Activated CD4-positive, alpha-beta T cell treated with anti-CD3 and anti-CD28 coated beads, Interleukin-2, amount 50 U/mL, for 48 hours (primary cell): ENCODE measurements at places on chromosomes 3 and 15.

DNA sequence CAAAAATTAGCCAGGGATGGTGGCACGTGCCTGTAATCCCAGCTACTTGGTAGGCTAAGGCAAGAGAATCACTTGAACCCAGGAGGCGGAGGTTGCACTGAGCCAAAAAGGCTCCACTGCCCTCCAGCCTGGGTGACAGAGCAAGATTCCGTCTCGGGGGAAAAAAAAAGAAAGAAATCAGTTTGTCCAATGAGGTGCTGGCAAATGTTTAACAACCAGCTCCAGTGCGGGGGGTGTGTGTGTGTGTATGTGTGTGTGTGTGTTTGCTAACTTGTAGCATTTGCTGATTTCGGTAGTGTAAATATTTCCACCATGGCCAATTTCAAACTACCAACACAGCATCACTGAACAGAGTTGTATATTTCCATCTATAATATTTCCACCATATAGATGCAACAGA is 23.8 kb upstream of the IDH2 start:
- DNase-seq: no peak

DNA sequence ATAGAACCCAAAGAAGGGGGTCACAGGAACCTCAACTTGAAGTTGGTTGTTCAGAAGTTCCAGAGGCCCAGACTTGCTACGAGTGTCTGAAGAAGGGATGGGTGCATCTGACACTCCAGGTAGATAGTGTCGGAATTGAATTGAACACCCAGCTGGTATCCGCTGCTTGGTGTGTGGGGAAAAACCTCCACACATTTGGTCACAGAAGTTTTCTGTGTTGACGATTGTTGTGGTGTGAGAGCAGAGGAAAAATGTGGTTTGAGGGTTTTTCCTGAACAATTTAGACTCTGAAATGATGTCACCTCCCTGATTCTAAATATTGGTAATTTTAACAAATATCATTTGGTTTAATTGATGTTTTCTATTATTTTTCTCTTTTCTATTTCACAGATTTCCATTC is 218.8 kb upstream of the CTNNB1 start:
- DNase-seq: peak; percentile 40

GRCh38 chr3:186942168-186942567 is 11.8 kb downstream of the ST6GAL1 start:
- no peak for DNase-seq

- DNase-seq: no peak
Measured at GRCh38 chr15:68220967-68221366, 8.6 kb downstream of the CLN6 start.

GRCh38 chr15:97087006-97087741 is 756.7 kb downstream of the NR2F2 start:
- no peak for DNase-seq

DNA sequence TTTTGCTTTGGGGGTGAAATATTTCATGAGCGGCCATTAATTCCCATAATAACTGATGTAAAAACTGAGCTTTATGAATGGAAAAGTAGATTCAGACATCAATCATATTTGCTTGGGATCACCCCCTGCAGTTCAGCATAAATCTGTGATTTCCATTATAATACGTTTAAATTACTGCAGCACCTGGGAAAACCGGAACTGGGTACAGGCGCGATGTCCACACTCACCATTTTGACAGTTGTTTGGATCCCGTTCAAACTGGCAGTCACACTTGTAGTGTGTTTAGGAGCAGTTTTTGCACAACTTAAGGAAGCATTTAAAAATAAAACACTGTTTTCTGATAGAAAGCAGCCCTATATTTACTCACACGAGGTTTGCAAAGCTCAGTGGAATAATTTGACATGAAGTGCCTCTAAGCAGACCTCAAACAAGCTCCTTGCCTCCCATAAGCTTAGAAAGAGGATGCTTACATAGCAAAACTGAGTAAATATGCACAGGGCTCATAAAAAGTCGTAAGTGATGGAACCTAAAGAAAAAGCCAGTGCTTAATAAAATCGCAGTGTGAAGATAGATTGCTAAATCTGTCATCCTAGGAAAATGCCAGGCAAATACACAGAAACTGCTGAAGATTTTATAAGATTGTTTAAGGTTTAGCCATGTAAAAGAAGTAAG is 377.6 kb downstream of the PTPRG start:
- no peak for DNase-seq

DNA sequence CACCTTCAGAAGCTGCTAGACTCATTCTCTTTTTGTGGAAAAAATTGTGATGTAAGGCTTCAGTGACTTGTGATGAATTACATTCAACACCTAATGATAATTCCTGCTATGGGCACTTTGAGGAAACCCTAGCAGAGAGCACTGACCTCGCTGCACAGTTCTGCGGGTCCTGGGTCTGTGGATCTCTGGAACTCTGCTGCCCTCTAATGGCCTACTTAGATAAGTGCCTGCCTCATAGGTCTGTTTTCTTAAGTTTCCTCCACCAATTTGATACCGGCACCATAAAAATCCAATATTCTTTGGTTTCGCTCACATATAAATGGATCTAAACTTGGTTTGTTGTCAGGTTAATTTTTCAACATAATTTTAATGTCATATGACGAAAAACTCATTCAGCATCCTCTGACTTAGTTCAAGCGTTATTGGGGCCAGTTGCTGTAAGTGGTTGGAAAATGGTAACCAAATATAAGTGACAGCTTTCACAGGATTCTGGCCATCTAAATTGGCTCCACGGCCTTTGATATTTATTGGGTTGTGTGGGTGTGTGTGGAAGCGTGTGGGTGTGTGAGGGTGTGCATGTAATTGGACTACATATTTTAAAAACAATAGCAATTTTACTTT is 10.4 kb downstream of the SLITRK3 start:
- no peak for DNase-seq

- no peak for DNase-seq
Measured at GRCh38 chr3:63910891-63911290, 1.3 kb downstream of the SCAANT1 start.

- no peak for DNase-seq
Measured at GRCh38 chr3:115552007-115552406, 71.3 kb upstream of the GAP43 start.

DNA sequence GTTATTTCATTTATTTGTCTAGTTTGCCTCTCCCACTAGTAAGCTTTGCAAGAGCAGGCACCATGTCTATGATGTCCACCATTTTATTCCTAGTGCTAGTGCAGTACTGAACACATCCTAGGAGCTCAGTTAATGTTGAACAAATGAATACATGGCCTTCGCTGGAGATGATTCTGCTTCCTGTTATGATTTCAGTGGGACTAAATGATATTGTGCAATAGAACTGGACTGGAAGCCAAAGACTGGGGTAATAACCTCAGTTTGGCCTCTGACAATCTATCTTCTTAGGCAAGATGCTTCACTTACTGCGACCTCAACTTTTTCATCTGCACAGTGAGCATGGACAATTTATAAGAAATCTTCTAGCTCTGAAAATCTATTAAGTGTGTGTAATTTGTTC is 191.3 kb downstream of the ADAMTSL3 start:
- DNase-seq: no peak

- no peak for DNase-seq
Measured at GRCh38 chr15:29724026-29724425, 98.2 kb downstream of the TJP1 start.

GRCh38 chr15:96119734-96120133 is 210.8 kb upstream of the NR2F2 start:
- no peak for DNase-seq

DNA sequence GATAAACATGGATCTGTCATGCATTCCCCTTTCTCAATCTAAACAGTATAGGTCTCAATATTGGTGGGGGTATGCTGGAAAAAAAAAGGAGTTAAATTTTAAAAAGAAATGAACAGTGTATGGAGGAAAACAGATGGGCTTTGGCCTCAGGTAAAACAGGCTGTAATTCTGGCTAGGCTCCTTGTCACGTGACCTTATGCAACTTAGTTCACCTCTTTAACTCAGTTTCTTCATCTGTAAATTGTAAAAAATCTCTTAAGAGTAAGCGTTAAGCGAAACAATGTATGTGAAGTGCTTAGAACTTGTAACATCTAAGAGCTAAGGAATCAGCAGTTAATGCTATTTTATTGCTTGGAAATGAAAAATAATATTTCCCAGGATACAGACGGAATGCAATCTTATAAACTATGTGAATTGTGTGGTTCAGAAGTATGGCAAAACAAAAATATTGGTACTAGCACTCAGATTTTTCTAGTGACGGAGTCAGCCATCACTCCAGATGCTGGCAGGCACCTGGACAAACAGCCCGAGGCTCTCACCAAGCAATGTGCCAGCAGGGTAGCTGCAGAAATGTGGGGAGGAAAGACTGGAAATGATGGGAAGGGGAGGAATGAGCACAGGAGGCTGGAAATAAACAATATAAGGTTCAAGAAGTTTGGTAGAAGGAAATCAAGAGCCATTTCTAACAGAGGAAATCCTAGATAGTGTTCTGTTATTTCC is 172.8 kb downstream of the USP13 start:
- no peak for DNase-seq

- DNase-seq: no peak
Measured at GRCh38 chr3:46870651-46871050, 6.9 kb upstream of the PTH1R start.

GRCh38 chr3:53816425-53816824 is 29.8 kb downstream of the CHDH start:
- no peak for DNase-seq

DNA sequence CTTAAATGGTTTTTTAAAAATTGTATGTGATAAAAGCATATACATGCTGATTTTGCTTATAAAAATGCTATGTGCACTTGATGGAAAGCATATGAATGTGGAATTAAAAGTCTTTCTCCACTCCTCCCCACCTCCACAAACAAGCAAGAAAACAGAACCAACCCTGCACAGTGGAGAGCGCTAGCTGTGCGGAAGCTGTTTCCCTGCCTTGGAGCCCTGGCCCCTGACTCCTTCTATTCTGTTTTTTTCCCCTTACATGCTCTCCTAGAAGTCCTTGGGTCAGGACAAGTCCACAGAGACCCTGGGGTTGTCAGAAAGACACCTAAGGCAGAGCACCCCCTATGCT is 64.2 kb downstream of the BOC start:
- no peak for DNase-seq

GRCh38 chr3:177013681-177014280 is 183.5 kb downstream of the TBL1XR1 start:
- no peak for DNase-seq

DNA sequence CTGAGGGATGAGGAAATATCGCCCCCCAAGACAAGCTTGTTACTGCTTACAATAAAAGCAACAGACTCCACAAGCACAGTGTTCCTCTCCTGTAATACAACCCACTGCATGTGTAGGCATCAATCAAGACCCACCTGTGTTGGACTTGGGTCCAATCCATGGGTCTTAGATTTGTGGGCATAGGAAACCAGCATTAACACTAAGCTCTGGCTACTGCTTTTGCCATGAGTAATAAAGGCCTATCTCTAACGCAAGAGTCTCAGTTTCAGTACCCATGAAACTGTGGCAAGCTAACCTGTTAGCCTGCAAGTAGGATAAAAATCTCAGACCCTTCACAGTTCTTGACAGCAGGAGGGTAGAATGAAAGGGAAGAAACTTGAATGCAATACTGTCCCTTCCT is 5.2 kb upstream of the EIF1B start:
- DNase-seq: no peak

DNA sequence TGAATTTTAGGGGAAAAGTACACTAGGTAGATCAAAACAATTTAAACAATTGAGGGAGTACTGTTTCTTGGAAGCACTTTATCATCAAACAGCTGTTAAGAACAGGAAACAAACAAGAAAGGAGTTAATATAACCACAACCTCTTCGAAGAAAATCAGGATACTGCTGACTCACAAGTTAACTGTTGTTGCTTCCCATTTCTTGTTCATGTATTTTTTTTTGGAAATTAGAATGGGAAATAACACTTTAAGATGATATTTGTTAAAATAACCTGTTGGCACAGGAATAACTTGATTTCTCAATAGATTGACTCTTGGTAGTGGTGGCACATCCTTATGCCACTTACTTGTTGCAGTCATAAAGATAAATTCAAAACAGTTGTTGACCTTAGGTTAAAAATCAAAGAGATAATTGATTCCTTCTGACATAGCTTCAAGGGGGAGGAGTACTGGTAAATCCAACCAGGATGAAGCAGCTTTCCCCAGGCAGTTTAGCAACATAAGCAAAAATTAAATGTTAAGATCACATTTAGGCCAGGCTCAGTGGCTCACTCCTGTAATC is 3.3 kb downstream of the BNIP2 start:
- DNase-seq: no peak

DNA sequence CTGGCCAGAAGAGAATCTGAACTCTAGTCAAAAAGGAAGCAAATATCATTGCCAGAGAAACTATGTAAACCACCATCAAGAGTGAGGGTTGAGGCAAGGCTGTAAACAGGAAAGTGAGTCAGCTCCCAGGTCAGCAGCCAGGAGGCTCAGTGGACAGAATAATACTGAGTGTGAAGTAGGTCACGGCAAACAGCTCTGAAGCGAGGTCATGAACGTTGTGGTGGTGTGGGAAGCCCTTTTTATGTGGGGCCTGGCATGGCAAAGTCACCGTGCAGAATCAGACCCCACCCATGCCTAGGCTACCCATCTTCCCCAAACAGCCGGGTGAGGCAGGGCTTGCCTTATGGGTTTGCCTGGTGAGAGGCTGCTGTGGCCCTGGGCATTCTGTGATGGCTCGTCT is 43.9 kb downstream of the THBS1 start:
- peak; percentile 59 for DNase-seq

DNA sequence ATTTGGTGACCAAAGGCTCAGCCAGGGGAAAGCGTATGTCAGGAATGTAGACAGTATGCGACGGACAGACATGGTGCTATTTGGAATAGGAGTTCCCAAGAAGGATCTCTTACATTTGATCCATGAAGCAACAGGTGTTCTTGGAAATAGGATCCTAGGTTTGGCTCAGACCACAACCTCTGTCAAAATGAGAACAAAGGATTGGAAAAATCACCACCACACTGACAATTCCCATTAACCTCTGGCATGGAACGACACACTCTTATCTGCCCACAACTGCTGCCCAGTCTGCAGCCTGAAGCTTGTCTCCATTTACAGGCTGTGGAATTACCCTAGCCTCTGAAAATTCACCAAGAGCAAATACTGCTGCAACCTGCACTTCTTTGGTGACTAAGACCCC is 33.6 kb upstream of the LRRN1 start:
- no peak for DNase-seq

DNA sequence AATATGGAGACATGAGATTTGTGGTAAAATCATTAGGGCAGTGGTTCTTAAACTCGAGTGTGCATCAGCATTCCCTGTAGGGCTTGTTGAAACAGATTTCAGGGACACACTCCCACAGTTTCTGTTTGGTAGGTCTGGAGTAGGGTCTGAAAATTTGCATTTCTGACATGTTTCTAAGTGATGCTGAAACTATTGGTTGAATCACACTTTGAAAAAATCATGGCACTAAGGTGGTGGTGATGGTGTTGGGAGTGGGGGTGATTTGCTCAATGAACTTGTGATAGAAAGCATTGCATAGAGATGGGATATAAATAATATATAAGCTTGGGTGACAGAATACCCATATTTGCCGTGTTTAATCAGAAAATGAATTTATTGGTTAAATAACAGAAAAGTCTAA is 11.3 kb downstream of the MITF start:
- no peak for DNase-seq
